ENCODE measurements at places on chromosomes 1 and 21. TPM values are rescaled to one million over a fixed set of nuclear protein-coding genes. Genes with fewer than 3 reads are reported as not detected.

- no peak for DNase-seq
Observed at GRCh38 chr1:39426346-39426745, 65.1 kb upstream of the BMP8A start.

DNA sequence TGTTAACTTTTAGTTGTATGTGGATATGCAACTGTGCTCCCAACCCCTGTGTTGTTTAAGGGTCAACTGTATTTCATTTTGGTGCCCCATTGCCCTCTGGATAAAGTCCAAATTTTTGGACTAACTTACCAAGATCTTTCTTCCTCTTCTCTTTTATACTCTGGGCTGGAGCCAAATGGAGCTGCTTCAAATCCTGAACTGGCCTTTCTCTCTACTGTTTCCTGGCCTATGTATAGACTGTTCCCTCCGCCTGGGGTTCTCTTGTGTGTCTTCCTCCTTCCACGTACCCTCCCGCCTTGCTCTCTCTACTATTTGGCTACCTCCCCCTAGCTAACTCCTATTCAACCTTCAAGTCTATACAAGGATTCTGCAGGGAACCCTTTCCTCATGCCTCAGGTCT, 8.4 kb upstream of the CDC14A start:
- no peak for DNase-seq

The CD1E gene
- 3.8 TPM for total RNA-seq

GRCh38 chr1:117169871-117170596, 40.7 kb downstream of the VTCN1 start:
- no peak for DNase-seq

DNA sequence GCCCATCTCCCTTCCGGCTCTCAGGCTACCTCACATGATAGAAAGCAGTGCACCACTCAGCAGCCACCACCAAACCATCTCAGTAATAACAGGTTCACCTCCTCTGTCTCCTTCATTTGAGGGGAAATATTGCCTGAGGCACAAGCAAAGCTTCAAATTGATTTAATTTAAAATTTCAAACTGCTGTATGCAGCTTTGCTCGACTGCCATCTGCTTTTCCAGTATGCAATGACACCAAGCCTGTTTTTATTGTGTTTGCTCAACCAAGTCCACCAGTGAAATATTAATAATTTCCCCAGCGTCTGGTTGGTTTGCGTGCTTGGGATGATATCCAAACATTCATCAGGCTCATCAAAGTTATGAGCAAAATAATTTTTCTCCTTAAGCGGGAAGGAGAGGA, 552.4 kb upstream of the DAB1 start:
- no peak for DNase-seq

The TRIM17 gene
- 2.6 TPM for total RNA-seq

The SPTA1 gene
- total RNA-seq = not detected

The FAM167B gene
- total RNA-seq = 65.9 TPM

DNA sequence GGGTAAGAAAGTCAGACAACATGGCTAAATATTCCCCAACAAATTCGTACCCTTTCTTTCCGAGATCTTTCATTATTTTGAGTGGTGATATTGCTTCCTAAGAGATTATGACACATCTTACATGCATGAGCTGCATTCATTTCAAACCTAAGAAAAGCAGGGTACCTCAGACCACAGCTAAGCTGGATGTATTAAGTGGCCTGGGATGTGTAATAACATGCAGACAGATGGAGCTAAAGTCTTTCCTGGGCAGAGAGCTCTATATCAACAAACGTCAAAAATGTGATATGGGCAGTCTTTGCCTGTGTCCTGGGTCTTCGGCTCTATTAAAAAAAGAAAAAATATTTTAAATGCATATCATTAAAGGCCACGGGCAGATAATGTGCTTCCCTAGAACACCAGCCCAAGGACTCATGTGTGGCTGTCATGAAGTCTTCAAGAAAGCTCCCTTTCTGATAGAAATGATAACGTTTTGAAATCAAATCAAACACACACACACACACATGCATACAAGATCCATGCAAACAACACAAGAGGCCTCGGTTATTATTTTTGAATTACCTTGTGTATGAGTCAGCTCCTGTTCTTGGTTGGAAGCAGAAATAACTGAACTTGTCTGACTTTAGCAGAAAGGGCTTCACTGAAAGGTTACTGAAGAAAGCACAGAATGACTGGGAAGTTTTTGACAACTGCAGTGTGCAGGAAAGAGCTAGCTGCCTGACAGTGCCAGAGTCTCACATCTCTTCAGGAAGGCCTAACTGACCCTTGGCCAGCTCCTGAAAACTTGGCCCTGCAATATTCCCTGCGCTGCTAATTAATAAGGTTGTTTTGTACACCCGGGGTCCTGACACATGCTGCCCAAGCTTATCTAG, 231.2 kb downstream of the DSCAM start:
- no peak for DNase-seq

The RXRG gene
- 9.1 TPM for total RNA-seq

The ITLN2 gene
- 44.1 TPM for total RNA-seq

DNA sequence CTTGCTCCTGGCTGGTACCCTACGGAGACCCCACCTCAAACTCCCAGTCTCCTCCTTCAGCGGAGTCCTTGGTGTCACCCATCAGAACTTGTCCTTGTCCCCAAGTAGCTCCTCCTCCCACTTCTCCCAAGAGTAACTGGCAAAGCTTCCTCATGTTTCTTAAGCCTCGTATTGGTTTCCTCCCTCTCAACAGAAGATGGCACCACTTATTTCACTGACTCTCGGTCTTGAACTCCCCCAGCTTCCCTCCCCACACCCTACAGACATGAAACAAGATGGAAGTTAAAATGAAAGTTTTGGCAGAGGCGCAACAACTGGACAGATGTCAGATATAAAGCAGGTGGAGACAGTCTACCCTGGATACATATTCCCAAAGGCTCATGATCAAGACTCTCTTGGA, 13.4 kb downstream of the RAB7B start:
- DNase-seq = no peak

The FALEC gene
- total RNA-seq = 1.0 TPM

DNA sequence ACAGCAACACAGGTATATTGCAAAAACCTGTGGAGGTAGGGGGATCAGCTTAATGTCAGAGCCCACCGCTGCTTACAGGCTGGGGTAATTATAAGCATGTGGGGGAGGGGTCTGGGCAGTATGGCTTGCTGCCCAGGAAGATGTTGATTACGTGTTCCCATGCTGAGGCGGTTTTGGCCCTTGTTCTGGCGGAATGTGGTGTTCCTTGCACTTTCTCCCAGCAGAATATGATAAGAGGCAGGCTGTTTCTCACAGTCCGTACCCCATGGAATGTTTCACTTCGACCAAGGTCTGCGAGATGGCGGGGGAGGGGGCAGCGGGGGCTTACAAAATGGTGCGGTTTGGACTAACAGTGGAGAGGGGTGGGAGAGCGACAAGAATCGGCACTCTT, 9.8 kb upstream of the HPCAL4 start:
- no peak for DNase-seq

- DNase-seq = peak; percentile 81
Observed at GRCh38 chr1:94039514-94039870, 81.5 kb downstream of the ABCA4 start.

- DNase-seq = no peak
Observed at GRCh38 chr1:66575739-66576138, 41.8 kb downstream of the SGIP1 start.

The OR2L2 gene
- 0.14 TPM for total RNA-seq

DNA sequence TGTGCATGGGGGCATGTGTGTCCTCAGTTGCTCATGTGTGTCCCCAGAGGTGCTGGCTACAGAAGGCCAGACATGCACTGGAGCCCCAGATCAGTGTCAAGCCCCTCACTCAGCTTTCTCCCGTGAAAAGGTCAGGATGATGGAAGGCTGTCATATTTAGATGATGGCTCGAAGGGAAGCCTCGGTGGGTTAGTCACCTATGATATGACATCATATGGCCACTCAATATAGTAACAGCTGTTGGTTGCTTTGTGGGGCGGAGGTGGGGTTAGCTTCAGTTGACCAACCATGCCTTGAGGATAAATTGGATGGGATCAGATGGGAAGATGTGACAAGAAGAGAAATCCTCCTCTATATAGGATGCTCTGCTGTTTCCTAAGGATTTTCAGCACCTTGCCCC, 43.5 kb upstream of the ATF3 start:
- no peak for DNase-seq

The DMBX1 gene
- total RNA-seq = not detected

- no peak for DNase-seq
Observed at GRCh38 chr1:78331799-78332198, 159.0 kb upstream of the PTGFR start.

The MEGF6 gene
- total RNA-seq = 96.6 TPM
